Brain pericyte (primary cell): ENCODE measurements at places on chromosomes 16 and 17.

- no peak for DNase-seq
Observed at GRCh38 chr17:41824086-41824485, 11.3 kb downstream of the FKBP10 start.

- DNase-seq: no peak
Observed at GRCh38 chr16:12917246-12917645, 15.8 kb downstream of the SHISA9 start.

GRCh38 chr16:84618581-84619460 is 943 bp upstream of the COTL1 start:
- DNase-seq: peak; percentile 46

GRCh38 chr16:81612351-81613163 is 166.5 kb upstream of the PLCG2 start:
- DNase-seq: no peak

DNA sequence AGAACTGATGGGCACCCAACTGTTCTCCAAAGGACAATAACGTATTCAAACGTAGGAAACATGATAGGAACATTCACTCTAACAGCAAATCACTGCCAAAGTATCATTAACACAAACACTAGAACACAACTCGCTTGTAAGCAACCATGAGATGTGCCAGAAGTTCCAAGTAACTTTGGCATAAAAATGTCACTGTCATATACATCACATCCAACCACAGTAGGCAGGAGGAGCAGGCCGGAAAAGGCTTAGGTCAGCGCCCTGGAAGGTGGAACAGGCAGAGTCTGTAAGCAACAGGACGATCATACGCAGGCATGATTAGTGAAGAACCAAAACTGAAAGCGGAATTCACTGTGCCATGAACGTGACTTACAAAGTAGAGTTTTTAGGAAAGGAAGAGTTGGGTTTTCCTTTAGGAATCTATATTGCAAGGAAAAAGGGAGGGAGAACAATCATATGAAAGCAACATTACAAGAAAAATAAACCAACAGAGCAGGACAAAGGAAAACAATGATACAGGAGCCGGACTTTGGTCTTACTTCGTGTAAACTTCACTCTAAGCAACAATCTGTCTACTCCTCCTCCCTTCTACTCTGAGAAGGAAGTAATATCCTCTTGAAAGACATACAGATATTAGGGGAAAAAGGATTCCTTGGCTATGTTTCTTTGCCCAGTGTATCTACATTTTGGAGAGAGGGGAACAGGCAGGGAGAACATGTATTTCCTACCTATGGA is 52.3 kb downstream of the YWHAE start:
- DNase-seq: no peak

DNA sequence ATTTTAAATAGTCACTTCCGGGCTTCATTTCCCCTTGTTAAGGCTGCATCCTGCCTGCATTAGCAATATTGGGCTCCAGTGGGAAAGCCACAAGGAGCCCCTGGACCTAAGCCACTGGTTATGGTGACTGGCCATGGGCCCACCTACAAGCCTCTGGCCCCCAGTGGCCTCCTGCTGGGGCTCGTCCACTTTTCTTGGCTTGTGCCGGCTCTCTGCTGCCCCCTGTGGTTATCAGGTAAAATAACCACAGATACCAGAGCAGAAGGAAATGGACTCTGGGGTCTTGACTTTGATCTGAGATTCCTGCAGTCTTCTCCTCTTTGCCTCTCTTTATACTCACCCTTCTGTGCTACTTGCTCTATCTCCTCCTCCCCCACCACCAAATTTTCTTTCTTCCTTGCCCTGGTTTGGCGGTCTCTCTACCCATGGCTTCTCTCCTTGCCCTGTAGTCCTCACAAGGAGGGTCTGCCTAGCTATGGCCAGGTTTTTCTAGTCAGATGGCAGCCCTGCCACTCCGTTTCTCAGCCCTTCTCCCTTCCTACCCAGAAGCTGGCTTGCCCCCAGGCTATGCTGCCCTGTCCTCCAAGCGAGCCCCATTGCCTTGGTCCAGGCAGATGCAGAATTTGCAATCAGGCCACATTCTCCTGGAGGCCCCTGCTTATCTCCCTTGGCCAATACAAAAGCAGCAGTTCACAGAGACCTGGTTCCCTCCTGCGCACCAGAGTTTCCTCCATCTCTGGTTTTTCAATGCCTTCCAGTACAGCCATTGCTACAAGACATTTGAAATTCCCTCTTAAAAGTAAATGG is 82.9 kb upstream of the RCVRN start:
- no peak for DNase-seq

- no peak for DNase-seq
Observed at GRCh38 chr16:67936124-67936879, at the start of gene PSMB10. Gene PSMB10, minus strand, starts transcription at chr16:67936850. Its CDS starts 101 bp downstream, at chr16:67936749.

DNA sequence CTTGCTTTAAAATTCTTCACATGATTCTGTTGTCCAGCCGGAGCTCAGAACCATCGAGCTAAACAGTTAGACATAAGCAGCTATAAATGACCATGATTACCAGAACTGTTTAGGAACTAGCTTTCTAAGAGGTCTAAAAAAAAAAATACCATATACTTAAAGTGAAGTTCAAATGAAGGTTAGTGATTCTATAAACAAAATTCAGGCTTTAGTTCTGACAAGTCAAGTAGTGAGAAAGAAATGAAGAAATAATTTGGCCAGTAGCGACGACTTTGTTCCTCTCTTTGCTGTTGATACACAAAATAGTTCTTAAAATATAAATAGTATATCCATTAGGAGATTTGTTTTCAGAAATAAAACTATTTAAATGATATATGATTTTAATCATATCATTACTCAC is 27.7 kb downstream of the ABCA8 start:
- DNase-seq: no peak

DNA sequence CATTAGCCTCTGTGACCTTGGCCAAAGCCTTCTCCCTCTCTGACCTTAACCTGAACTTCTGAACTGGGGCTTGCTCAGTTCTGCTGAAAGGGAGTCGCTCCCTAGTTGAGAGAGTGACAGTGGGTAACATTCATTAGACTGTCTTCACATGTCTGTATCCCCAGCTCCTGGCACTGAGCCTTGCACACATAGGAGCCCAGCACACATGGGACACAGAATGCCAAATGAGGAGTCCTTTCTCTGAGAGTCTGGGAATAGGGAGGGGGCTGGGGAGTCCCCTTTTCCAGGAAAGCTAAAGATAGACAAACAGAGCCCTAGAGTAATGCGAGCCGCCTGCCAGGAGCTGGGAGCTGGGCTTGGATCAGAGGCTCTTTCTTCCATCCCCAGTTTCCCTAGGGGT is 2.5 kb downstream of the TAC4 start:
- DNase-seq: no peak

GRCh38 chr17:68255731-68256538 is 8.1 kb downstream of the AMZ2 start:
- DNase-seq: no peak

GRCh38 chr17:2214047-2214928 is 89.3 kb downstream of the SMG6 start:
- peak; percentile 85 for DNase-seq

GRCh38 chr16:28865722-28866453 is 2.2 kb downstream of the SH2B1 start:
- no peak for DNase-seq

- no peak for DNase-seq
Observed at GRCh38 chr16:67229906-67230808, 3.2 kb downstream of the TMEM208 start.

GRCh38 chr16:3825103-3825502 is 55.4 kb downstream of the CREBBP start:
- DNase-seq: no peak

GRCh38 chr16:51960931-51961330 is 586.0 kb downstream of the TOX3 start:
- no peak for DNase-seq

DNA sequence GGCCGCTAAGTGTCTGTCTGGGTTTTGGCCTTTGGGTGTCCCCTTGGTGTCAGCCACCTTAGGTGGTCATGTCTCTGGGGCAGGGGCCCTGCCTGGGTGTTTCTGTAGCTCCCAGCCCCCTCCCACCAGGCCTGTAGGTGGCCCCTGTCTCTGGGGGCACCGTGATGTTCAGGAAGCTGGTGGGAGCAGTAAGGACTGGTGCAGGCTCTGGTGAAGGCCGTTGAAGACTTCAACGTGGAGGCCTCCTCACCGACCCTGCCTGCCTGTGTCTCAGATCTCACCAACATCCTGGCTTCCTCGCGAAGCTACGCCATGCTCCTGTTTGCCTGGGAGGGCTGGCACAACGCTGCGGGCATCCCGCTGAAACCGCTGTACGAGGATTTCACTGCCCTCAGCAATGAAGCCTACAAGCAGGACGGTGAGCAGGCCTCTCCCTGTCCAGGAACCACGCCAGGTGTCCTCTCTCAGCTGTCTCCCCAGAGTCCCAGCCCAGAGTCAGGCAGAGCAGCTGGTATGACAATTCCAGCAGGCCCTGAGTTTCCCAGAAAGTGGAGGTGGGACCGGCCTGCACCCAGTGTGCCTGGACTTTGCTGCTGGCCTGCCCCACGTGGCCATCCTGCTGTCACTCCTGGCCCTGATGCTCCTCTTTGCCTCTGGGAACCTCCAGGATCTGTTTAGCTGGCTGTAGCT is 2.8 kb downstream of the ACE start:
- no peak for DNase-seq

DNA sequence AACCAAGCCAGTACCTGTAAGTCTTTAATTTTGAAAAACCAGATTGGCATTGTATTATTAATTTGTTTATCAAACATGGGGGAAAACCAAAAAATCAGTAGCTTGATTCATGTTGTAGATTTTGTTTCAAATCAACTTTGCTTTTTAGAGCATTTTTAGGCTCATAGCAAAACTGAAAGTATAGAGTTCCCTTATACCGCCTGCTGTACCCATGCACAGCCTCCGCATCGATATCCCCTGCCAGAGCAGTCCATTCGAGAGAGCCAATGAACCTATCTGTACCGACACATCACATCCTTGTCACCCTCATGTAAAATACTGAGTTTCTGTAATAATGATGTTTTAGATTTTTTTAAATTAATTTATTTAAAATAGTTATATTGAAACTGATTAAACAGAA is 16.2 kb upstream of the MRC2 start:
- DNase-seq: no peak

DNA sequence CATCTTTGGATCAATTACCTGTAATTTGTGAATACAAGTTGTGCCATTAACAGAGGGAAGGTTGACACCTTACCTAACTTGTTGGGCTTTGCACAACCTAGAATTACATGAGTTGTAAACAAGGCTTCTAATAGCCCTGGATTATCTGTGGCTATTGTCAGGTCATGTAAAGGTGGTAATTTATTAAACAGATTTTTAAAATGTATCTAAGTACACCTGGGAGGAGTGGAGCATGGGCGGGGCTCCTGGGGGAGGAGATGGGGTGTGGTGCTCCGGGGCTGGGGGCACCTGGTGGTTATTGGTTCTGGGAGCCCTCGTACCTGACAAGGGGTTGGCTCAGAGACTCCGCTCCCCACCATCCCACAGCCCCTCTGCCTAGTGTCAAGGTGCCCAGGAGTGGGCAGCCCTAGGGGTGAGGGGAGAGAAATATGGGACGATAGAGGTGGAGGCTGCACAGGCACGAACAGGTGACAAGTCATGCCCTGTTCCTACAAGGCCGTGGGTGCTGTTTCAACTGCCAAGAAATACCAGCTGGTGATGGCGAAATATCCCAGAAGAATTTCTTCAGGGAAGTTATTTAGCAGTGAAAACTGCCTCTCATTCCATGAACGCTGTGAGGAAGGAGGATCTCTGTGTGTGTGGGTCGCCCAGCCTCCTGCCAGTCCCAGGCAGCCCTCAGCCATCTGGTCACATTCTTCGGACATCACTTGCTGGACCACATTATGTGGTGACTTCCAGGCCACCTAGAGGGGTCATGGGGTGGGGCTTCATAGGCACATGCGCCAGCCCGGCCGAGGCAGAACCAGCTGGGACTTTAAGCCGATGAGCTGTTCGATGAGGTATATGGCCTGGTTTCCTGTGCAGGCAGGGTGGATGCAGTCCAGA is 55.5 kb upstream of the IRX3 start:
- DNase-seq: no peak

DNA sequence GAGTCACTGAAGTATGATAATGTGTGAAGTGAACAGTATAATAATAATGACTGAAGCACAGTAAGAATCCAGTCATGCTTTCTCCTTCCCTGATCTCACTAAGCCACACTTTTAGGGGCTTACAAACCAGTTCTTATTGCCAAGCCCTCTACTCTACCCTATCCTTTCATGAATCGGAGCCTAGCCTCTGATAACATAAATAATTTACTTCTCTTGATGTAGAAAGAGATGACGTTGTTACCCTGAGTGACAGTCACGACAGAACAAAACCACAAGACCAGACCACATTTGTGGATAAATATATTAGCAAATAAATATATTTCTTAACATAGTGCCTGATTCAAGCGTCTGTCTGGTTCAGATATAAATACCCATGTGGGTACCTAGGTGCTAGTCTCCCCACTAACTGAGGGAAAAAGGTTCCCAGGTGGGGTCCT is 1.4 kb upstream of the SUPT4H1 start:
- DNase-seq: no peak

DNA sequence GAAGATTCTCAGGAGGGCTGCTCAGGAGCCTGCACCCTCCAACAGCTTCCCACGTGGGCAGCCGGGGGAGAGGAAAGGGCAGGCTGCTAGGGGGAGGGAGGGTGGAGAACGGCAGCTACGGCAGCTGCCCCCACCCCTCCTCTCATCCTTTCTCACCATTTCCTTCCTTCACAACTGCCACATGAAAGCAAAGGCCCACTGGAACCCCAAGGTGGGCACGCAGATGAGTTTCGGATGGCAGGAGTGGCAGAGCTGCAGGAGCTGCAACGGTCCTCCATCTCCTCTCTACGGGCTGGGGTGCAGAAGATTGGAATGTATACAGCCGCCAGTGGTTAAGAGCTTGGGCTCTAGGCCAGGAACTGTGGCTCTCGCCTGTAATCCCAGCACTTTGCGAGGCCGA is 77.7 kb downstream of the GAS7 start:
- no peak for DNase-seq

- DNase-seq: no peak
Observed at GRCh38 chr17:4703330-4703691, 626 bp downstream of the PELP1 start.

GRCh38 chr16:25716186-25716585 is 24.4 kb downstream of the HS3ST4 start:
- DNase-seq: no peak

- no peak for DNase-seq
Observed at GRCh38 chr17:65074778-65075250, 18.3 kb upstream of the GNA13 start.
